ENCODE measurements at places on chromosomes 11 and 22.
A peak's percentile ranks its signal among the peaks of the same experiment; 100 is the strongest.

DNA sequence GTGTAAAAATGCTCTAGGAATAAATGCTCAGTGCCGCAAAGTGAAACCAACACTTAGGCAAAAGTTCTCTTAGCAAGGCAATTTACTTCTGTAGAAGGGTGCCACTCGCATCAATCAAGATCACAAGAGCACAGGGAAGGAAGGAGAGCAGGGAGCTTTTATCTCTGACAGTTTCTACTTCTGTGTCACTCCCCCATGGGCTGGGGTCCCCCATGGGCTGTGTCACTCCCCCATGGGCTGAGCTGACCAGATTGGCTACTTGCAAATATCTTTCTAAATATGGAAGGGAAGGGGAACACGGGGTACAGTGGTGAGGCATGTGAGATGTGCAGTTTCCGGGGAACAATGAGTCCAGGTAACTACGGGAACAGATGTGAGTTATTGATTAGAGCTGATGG, 397 bp downstream of the OR52N2 start:
- no peak for DNase-seq

GRCh38 chr11:73312851-73313327, 4.8 kb downstream of the ARHGEF17 start:
- DNase-seq, result no peak

DNA sequence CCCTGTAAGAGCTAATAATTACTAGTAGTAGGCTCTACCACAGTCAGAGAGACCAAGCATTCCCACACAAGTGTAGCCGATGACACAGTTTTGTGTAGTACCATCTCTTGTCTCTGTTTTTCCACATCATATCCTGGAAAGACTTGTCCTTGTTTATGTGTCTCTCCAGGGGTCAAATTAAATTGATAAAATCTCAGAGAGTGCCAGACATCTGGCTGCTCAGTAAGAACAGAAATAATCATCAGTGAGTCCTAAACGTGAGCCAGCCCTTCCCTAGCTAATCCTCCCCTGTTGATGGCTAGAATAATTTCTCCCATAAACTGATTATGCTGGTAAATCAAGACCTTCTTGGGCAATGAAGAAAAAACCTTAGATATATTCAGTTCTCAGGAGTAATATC, 111.4 kb upstream of the GRAMD1B start:
- no peak for DNase-seq

DNA sequence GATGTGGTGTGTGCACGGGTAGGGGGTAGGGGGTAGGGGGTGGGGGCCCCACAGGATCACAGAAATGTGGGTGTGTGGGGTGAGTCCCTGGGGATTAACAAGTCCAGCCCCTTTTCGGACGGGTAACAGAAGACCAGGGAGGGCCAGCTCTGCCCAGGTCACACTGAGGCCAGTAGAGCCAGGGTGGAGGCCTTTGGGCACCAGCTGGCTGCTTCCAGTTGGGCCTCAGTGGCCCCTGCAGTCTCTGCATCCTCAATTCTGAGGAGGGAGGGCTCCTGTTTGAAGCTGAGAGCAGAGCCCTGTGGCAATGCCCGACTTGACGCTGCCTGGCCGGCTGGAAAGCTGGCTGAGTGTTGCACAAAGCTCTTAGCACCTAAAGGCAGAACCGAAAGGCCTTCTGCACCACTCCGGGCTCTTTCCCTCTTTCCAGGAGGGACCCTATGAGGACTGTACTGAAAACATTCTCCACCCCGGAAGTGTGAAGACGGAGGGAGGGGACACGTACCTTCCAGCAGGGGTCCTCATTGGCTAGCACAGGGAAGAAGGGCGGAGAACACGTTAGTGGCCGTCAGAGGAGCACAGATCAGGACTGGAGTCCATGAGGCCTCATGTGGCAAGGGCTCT, 120.4 kb downstream of the PHF21B start:
- DNase-seq, result no peak

DNA sequence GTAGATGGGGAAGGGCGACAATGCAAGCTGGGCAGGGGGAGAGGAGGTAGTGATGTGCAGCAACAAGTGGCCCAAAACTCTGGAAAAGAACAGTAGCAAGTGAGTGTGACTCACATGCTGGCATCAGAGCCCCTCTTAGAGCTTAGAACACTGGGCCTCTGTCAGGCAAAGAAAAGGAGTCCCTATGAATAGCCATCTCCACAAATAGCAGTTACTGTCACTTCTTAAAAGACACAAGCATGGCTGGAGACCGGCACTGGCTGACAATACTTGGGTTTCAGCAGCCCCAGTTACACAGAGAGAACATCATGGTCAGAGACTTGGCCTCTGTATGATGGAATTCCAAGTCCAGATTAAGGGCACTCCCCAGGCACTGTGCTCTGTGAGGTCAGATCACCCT, 58.2 kb downstream of the PRCP start:
- DNase-seq, result no peak

GRCh38 chr22:45562537-45563361, 60.1 kb downstream of the FBLN1 start:
- DNase-seq, result no peak

DNA sequence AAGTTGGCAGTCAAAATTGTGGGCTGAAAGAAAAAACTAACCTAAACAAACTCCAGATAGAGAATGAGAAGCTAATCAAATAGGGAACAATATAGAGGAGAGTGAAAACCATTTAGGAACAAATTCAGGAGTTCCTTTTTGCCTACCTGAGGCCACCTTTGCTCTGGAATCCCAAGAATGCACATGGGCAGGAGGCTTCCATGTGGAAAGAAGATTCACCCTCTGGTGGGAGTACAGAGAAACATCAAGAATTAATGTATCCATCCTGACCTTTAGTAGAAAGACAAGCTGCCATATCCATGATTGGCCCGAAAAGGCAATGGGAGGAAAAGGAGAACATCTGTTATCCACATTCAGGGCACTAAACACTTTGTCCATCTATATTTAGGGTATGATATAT, 35.0 kb upstream of the MRGPRX1 start:
- no peak for DNase-seq

DNA sequence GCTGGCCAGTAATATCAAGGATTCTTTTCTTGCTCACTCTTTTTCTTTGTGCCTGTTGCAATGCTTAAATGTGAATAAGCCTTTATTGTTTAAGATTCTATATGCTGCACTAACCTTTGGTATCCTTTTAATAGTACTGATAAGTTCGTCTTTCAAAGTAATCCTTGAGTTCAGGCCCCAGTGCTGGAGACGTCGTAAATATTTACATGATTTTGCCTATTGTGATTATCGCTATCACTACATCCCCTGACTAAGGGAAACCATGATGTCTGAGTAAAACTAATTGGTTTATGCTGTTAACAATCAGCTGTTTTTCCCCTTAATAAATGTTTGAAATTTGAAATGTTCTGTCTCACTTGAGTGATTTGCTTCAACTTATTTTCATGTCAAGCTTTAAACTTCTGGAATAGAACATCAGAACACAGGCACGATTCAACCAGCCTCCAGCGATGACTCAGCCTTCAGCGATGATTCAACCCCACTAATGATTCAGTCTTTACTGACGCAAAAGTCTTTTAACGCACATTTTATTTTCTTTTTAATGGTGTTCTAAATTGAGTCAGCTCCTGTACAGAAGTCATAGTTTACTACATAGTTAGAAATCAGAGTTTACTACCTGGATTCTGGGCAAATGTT, 3.9 kb downstream of the HTATIP2 start:
- peak; percentile 39 for DNase-seq

All from amniotic stem cell (primary cell).